ENCODE measurements at places on chromosomes 1 and 21.
A peak's percentile ranks its signal among the peaks of the same experiment; 100 is the strongest.

- no peak for DNase-seq
Observed at GRCh38 chr1:240695416-240695815, 83.5 kb upstream of the GREM2 start.

GRCh38 chr1:232335261-232335660 lies 294.7 kb downstream of the SIPA1L2 start:
- DNase-seq = no peak

- no peak for DNase-seq
Observed at GRCh38 chr21:31875496-31876015, 2.7 kb downstream of the HUNK start.

- no peak for DNase-seq
Observed at GRCh38 chr1:110091791-110092190, 20.5 kb upstream of the UBL4B start.

DNA sequence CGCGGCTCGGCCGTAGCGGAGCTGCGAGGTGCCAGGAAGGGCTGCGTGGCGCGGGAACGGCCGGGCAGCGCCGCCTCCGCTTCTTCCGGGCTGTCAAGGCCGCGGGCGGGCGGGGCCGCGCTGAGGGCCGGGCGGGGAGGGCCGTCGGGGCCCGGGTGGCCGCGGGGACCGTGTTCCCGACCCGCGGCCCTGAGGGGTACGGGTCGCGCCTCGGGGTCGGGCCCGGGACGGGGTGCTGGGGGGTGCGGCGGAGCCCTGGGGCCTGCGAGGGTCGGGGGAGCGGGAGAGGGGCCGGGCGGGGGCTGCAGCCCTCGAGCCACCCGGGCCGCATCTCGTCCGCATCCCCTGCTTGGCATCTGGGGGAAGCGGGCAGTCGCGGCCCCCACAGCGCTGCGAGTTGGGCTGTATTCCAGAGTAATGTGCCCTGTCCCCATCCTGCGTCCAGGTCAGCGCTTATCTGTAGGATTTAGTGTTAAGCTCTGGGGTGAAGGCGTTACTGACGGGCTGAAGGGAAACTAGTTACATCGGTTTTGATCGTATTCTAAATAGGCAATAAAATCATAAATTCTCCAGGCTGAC lies 379 bp downstream of the RER1 start:
- no peak for DNase-seq

GRCh38 chr21:31509194-31510017 lies 150.1 kb upstream of the SOD1 start:
- no peak for DNase-seq

DNA sequence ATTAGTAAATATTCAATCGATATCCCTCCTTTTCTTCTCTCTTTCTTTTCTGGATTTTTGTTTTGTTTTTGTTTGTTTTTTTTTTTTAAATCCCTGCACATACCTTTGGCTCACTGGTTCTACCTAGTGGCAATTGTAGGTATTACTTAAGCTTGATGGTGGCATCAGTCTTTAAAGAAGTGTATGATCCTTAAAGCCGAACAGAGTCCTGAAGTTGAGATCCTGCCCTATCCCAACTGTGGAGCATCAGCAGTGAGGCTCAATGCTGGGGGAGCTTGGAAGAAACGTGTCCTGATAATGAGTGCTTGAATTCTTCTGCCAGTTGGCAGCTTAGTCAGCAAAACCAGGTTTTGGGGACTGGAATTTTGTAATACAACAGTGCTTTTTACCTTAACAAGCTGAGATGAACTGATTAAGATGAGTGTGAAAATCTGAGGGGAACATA lies 60.8 kb downstream of the FASLG start:
- peak; percentile 32 for DNase-seq

Measured in SK-N-DZ (cell line).